SK-N-SH (cell line): ENCODE measurements at places on chromosomes 1 and 21. TPM values are rescaled to one million over a fixed set of nuclear protein-coding genes. Genes with fewer than 3 reads are reported as not detected.
A peak's percentile ranks its signal among the peaks of the same experiment; 100 is the strongest.

DNA sequence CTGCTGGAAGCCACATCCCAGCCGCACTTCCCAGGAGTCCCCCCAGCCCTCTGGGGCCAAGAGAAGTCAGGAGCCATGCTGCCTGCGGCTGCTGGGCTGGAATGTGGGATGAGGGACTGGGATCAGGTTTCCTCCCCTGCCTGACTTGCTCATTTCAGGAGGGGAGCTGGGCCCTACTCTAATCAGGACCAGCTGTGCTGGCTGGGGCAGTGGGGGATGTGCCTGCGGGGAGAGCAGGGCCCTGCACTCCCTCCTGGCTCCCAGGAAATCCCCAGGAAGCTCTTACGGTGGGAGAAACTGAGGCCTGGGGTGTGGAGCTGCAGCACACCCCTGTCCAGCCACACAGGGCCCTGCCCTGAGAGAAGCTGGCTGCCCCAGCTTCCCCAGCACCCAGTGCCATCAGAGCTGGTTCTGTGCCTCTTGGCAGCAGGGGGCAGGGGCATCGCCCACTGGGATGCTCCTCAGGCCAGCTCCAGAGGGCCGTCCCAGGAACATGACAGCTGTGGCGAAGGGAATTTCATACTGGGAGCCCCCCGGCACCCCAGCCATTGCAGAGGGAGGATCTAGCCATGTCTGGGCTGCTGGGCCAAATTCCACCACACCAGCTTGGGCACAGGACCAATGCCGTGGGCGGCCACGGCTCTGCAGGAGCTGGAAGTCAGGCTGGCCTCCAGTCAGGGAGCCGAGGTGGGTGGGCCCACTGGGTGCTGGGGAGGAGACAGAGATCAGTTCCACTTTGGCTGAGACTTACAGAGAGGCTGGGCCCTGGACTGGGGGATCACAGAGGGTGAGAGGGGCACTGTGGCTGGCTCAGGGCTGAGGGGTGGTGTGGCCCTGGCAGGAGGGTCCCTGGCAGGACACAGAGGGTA is 21.3 kb upstream of the PRSS38 start:
- DNase-seq, result peak; percentile 89

- no peak for DNase-seq
Measured at GRCh38 chr1:19360016-19360415, 47.9 kb downstream of the SLC66A1 start.

DNA sequence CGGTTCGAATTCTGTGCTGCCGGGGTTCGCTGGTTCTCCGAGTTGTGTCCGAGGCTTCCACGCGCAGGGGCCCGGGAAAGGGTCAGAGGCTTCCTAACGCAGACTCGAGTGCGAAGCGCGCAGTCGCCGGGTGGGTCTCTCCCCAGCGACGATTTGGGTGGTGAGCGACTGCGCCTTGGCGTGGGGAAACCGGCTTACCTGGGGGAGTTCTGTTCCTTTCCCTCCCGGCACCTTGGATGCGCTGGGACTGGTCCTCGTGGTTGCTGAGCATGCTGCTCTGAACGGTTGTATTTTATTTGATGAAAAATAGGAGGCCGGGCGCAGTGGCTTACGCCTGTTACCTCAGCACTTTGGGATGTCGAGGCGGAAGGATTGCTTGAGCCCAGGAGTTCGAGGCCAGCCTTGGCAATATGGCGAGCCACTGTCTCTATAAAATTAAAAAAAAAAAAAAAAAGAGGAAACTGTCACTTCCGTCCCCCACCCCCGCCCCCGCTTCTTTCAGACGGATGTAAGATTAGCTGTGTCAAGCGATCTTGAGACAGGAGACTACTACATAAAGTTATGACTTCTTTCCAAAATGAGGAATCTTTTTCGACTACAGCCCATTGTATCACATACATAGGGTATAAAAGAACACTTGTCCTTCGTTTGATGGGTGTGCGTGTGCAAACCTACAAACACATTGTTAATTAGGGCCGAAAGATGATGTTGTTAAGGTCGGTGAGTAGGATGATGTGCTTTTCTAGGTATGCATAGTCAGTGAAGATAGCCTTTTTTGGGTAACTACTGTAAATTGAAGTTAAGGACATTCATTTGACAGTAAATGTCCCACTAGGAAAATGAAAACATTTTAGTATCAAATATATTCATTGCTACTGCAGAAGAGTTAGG is at the start of gene CCDC18:
Gene CCDC18, plus strand, starts transcription at position 2 of the 891 bp plus-strand sequence. CDS start 2,638 bp downstream, outside the sequence.
- DNase-seq, result peak; percentile 49

DNA sequence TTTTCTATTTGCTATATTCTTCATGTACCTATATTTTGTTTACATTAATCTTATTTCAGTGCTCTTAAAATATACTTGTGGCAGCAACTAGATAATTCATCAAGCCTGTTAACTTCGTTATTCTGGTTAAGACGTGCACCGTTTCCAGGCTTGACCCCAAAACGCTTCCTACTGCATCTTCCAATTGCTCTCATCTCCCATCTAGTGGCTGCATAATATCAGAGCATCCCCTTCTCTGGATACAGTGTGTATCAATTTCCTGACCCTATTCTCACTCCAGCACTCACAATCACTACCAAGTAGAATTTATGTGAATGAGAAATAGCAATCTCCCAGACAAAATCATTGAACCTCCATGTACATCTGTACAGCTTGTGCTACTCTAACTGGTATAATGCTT is 1280.3 kb upstream of the B3GALT2 start:
- no peak for DNase-seq

- DNase-seq, result peak; percentile 60
Measured at GRCh38 chr1:156627313-156627880, 8.2 kb downstream of the HAPLN2 start.

DNA sequence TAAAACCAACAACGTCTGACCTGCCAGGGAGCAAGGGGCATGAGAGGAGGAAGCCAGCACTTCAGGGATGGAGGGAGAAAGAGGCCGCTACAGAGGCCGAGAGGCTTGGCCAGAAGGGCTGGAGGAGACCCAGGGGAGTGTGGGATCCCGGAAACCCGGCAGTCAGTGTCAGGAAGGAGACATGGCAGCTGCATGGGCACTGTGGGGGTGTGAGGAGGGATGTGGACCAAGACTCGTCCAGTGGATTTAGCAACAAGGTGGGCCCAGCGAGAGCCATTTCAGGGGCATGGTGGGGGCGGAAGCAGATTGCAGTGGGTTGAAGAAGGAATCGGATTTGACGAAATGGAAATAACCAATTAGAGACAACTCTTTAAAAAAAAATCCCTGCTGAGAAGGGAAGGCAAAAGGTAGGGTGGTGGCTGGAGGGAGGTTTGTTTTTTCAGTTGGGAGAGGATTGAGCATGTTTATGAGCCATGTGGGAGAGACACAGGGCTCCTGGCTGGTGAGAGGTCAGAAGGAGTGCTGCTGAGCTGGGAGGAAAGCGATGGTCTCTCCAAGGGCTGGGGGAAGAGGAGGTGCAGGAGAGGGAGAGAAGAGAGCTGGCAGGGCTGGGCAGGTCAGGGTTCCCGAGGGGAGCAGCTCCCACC is 4.4 kb downstream of the B4GALT2 start:
- DNase-seq, result no peak

- no peak for DNase-seq
Measured at GRCh38 chr1:76763738-76764137, 103.5 kb upstream of the ST6GALNAC5 start.

DNA sequence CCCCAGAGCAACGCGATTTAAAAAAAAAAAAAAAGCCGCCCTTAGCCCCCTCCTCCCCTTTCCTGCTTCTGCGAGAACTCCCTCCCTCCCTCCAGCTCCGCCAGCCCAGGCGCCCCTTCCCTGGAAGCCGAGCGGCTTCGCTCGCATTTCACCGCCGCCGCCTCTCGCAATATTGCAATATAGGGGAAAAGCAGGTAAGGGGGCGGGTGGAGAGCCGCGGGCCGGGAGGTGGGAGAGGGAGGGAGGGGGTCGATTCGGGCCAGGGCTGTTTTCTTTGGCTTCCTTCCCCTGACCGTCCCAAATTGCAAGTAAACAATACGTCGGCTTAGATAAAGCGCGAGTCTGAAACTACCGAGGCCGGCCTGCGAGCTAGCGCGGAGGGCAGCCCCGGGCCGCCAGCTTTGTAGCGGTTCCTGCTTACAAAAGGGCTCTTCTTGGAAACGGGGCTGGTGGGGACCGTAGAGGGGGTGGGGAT is 408 bp downstream of the LMO4 start:
- DNase-seq, result peak; percentile 74

- DNase-seq, result no peak
Measured at GRCh38 chr21:41929248-41929647, 24.6 kb downstream of the C2CD2 start.

- DNase-seq, result no peak
Measured at GRCh38 chr1:66143651-66144050, 351.0 kb downstream of the PDE4B start.

- DNase-seq, result no peak
Measured at GRCh38 chr21:38240129-38240528, 16.7 kb upstream of the KCNJ15 start.

DNA sequence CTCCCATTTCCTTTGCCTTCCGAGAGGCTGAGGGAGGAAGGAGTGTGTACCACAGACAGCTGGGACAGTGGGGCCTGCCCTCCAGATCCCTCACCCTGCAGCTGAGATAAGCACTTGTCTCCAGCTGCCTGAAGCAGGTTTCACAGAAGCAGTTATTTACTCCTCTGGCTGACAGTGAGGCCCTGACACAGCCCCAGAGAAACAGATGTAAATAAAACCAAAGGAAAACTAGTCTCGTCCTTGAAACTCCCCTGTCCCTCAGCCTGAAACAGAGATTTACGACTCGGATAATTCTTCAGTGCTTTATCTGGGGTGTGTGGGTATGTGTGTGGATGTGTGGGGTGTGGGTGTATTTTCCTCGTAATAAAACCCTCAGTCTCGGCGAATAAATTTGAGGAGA is 181.1 kb downstream of the IGSF21 start:
- peak; percentile 77 for DNase-seq

DNA sequence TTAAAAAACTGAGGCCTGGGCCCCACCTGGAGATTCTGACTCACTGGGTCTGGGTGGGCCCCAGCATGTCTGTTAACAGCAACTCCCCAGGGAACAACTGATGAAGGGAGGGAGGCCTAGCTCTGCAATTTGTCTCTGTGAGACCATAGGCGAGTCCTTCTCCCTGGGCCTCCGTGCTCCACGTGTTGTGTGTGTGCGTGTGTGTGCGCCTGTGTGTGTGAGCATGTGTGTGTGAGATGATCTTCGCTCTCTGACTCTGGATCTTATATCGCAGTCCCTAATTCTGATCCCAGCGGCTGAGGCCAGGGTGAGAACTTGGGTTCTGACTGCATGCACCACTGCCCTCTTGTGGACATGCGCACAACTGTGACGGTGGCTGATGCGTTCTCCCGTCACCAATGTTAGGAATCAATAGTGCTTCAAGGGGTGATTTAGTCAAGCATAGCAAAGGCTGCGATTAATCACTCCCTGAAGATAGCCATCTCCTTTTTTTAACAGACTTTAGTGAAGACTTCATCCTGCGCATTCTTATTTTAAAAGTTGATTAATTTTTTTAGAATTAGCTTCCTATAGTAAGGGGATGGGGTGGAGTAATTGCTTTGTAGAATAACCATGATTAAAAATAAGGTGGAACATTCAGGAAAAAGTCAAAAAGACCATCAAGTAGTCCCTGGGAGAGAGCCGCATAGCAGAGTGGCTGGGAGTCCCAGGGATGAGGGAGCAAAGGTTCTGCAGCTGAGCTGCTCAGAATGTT is 62.4 kb upstream of the USP24 start:
- DNase-seq, result peak; percentile 77

- no peak for DNase-seq
Measured at GRCh38 chr1:184033711-184034167, 3.8 kb downstream of the COLGALT2 start.

DNA sequence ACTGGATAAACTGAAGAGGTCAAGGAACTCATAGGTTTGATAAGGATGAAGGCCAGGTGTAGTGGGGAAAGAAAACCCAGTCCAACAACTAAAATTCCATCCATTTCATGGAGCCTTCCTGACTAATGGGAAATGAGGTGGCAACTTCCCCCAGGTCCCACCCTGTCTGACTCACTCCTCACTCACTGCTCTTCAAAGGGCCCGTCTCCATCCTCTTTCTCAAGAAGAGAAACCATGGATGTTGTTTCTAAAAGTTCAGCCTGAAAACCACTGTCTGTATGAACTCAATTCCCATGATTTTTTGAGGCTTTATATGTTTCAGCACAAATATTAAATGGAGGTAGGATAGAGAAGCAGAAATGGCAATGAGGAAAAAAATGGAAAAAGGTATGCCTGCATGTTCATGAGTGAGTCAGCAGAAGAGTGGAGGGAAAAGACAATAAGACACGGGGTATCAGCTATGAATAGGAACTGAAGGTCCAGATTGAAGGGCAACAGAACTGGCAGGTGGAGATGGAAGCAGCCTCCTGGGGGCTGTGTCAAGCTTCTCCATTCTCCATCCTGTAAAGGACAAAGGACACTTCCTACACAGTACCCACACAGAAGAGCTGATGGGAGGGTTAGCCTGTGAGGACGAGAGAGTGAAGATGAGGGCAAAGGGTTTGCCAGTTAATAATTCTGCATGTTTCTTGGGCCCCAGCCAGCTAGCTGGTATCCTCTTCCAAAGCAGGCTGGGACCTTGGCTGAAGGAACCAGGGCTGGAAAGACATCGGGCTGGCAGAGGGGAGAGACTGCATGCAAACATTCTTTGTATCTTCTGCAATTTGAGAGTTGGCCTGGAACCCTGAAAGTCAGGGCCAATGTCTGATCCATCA is 5.5 kb upstream of the ELOVL1 start:
- no peak for DNase-seq

- no peak for DNase-seq
Measured at GRCh38 chr1:245370175-245370825, 215.5 kb downstream of the KIF26B start.

- no peak for DNase-seq
Measured at GRCh38 chr1:224223819-224224714, 41.0 kb downstream of the DEGS1 start.

- peak; percentile 71 for DNase-seq
Measured at GRCh38 chr1:17922833-17923232, 167.7 kb downstream of the ACTL8 start.

DNA sequence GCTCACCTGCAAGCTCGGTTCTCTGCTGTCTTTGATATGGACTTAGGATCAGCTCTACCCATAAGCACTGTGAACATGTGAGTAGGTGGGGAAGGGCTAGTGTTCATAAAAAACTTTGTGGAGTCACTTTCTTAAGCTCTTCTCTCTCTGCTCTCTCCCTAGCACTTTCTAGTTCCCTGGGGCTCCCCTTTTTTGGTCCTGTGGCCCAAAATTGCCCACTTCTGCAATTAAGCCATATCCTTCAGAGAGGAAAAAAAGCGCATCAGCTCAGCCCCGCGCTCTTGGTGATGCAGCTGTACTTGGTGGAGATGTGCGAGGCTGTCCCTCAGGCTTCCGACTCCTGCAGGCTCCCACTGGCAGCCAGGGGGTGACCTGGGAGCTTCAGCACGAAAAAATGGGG is 23.4 kb downstream of the CCSAP start:
- no peak for DNase-seq

TLCD4 gene
- polyA plus RNA-seq, result 0.69 and 0.96 TPM in 2 replicates

RSPO1 gene
- 0.03 TPM in 1 of 2 replicates, not detected in the other for polyA plus RNA-seq

HAPLN2 gene
- 0.10 and 0.20 TPM in 2 replicates for polyA plus RNA-seq

SLC26A9 gene
- not detected in 2 replicates for polyA plus RNA-seq

MTARC1 gene
- polyA plus RNA-seq, result 5.4 and 6.1 TPM in 2 replicates

SVBP gene
- 18.6 and 20.2 TPM in 2 replicates for polyA plus RNA-seq

HIVEP3 gene
- 6.2 and 6.4 TPM in 2 replicates for polyA plus RNA-seq

SPRR2G gene
- not detected in 2 replicates for polyA plus RNA-seq

C1orf105 gene
- polyA plus RNA-seq, result not detected in 2 replicates
